Activated CD4-positive, alpha-beta T cell treated with anti-CD3 and anti-CD28 coated beads, Interleukin-2, amount 50 U/mL, for 1 hour (primary cell): ENCODE measurements at places on chromosomes 3 and 15.
A peak's percentile ranks its signal among the peaks of the same experiment; 100 is the strongest.

DNA sequence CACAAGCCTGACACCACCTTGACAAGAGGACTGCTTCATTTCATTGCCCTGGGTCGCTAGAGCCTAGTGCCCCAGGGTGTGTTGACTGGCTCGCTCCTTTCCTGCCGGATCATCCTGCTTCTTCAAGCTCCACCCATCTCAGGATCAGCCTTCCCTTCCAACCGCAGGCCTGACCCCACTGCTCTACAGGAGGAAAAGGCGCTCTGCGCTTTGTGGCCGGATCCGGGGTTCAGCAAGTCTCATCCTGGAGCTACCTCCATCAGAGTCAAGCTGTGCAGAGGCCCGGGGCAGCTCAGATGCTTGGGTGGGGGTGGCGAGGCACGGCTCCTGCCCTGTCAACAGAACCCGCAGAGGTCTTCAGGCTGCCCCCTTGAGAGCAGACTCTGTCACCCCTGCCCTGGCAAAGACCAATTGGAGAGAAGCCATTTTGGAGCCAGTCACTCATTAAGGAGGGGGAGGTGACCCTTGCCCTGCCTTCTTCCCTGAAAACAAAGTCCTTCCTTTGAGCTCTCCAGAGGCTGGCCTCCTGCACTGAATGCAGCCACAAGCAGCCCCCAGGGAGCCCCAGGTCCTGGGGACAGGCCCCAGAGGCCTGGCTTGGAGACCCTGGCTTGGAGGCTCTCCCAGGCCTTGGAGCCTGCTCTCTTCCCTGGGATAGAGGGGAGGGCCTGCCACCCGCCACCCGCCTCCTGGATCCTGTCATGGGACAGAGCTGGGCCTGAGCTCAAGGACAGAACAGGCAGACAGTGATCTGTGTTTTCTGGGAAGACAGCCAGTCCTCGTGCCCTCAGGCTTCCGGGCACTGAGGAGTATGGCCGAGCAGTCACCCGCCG lies 80.3 kb downstream of the CPN2 start:
- DNase-seq: no peak

DNA sequence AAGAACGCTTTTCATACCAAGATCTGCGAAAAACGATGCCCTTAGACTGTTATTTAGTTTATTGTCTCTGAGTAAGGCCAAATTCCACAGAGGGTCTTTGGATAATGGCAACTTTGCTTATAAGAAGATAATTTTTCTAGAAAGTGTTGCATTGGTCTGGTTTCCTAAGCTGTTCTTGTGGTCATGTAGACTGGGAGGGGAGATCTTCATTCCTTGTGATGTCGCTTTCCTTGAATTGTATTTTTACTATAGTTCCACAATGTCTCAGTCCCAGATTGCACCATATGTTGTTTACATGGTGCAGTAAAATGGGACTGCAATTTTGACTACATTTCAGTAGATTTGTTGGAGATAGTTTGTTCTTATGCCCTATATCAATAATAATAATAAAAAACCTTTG lies 28.8 kb upstream of the ST3GAL6 start:
- no peak for DNase-seq

GRCh38 chr3:69612791-69613190 lies 126.5 kb upstream of the MITF start:
- DNase-seq: no peak

- DNase-seq: no peak
These were observed 45.0 kb downstream of the MYO5A start for GRCh38 chr15:52483707-52484106.

DNA sequence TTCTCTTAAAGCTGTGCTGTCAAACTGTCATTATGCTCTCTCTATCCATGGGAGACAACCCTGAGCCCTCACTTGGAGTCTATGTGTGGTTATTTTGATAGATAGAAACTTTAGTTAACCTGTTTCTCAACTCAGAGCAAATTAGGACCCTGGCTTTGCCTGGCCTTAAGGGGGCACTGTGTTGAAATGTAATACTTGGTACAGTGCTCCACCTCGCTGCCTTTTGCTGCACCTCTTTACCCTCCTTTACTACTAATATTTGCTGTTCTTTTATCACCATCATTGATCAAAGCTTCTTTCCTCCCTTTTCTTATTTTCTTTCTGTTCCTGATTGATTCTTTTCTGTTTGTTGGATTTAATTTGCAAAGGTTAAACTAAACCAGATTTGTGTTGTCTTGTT lies 34.3 kb downstream of the STT3B start:
- DNase-seq: no peak

GRCh38 chr3:182692021-182692420 lies 101.3 kb upstream of the ATP11B start:
- DNase-seq: no peak

- no peak for DNase-seq
These were observed 127.7 kb downstream of the XXYLT1 start for GRCh38 chr3:195143221-195143620.

- DNase-seq: no peak
These were observed 186.2 kb downstream of the XXYLT1 start for GRCh38 chr3:195084746-195085145.

DNA sequence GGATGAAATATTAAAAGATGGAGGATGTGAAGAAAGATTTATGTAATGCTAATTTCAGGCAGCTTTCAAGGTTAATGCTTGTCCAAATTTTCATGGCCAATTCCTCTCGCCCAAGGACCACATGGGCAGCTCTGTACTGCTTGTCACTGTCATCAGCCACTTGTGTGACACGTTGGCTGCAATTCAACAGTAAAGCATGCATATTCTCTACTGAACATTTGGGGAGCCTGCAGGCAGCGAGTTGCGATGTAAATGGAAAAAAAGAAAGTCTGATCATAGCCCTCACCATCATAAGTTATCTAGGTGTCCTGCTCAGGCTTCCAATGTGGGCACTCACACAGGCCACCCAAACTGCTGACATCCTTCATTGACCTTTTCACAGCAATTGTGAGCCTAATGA lies 1026.8 kb upstream of the NR2F2 start:
- DNase-seq: no peak

- no peak for DNase-seq
These were observed 18.0 kb downstream of the MTMR10 start for GRCh38 chr15:30973379-30973778.

GRCh38 chr15:68770216-68770615 lies 50.5 kb downstream of the ANP32A start:
- no peak for DNase-seq

DNA sequence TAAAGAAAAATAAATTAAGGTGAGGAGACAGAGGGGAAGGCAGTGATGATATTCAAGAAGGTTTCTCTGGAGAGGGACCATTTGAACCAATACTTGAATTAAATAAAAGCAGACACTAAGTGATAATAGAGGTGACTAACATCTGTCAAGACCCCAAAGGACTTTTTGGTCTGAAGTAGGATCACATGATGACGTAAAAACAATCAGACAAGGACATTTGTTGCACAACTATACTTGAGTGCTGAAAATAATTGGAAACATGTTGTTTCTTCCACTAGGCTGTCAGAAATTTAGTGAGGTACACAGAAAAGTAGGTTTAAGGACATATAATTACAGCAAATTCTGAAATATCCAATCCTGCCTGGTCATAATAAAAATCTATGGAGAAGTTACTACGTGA lies 179.5 kb downstream of the WNT5A start:
- DNase-seq: no peak

GRCh38 chr3:3258281-3258680 lies 78.8 kb upstream of the CRBN start:
- no peak for DNase-seq

- no peak for DNase-seq
These were observed 25.8 kb upstream of the PIAS1 start for GRCh38 chr15:68028137-68028887.

DNA sequence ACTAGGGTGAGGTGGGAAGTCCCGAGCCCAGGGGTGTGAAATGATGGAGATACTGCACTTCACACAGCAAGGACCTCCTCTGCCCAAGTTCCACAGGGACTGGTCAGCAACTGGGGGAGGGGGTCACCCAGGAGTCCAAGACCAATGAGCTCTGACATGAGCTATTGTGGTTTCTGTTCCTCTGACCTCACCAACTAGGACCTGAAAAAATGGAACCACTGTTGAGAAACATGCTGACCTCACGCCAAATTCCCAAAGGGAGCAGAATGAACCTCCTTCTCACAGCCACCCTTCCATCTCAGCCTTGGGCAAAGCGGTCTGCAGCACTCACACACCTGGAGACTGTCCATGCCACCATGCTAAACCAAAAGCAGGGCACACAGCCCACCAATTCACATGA lies 69.3 kb downstream of the LRIG1 start:
- DNase-seq: no peak

GRCh38 chr15:95511671-95512070 lies 818.8 kb upstream of the NR2F2 start:
- no peak for DNase-seq

DNA sequence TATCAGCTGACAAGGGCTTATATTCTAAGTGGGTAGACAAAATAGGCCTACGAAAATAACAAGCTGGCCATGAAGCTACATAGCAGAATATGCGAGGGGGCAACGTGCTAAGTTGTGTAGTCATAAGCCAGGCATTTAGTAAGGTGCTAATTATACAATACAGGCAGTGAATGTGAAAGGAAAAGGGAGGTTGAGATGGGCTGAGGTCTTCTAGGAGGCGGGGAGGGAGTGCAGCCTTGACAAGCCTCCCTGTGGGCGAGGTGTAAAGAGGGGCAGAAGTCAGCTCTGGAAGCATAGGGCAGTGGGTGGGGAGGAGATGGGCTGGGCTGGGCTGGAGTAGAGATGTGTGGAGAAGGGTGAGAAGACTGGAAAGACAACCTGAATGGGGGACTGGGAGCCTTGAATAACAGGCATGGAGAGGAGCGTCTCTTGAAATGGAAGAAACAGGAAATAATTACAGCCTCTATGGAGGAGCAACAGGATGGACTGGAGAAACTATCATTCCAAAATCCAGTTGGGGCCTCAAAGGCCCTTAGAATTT lies 1.2 kb downstream of the TIGIT start:
- DNase-seq: no peak

GRCh38 chr3:189621948-189622603 lies 9.1 kb upstream of the TP63 start:
- no peak for DNase-seq

DNA sequence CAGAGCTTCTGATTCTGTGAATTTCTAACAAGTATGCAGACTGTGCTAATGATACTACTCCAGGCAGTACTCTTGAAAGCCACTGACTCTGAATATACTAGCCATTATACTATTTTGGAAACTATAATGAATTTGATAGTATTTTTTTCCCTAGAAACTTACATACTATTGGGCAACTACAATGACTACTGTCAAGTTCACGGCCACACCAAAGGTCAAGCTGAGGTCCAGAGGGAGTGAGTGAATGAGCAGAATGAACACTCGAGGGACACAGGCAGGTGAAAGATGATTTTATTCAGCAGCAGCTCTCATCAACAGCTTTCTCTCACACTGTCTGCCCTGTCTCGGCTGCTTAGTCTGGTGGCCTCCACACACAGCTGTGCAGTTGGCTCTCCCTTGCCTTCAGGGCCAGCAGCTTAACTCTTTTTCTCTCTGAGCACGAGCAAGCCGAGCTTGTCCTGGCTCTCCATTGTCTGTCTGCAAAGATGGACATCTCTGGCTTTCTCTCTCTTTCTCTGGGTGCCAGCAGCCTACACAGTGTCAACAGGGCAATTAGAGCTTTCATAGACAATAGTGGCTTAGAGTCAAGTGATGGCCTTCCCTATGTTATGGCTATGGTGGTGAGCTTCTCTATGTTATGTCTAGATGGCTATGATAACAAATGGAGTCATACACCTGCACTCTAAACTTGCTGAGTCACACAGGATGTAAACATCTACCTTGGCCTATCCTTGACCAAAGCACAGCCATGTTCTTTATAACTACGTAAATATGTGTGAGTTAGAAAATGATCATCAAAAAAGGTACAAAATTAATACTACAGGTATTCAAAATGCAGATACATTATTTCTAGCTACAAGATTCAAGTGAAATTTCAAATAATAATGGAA lies 362.4 kb downstream of the CGGBP1 start:
- DNase-seq: no peak

- DNase-seq: no peak
These were observed 225.9 kb downstream of the ITPR1 start for GRCh38 chr3:4719046-4719501.

DNA sequence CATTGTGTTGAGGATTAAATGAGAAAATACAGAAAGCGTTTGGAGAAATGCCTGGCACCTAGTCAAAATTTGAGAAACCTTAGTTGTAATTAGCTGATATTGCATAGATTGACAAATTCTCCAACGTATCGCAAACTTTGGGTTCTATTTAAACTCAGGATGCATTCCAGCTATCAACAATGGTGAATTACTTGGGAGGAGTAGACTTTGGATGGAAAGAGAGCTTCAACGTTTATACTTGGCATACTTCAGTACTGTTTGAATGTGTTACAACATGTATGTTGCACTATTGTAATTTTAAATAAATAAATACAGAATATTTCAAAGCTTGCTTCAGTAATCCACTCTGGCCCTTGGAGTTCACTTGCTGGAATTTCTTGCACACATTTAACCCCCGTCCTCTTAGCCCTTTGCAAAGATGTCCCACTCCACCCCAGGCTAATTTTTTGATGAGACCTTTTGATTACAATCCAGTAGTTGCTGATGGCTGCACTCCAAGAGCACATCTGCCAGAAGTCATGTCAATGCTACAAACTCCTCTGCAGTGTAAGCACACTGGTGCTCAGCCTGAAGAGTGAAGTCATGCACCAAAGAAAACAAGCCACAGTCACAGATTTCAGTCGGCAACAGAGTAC lies 4.7 kb upstream of the DIS3L start:
- no peak for DNase-seq

- no peak for DNase-seq
These were observed 228.3 kb upstream of the GBE1 start for GRCh38 chr3:81989758-81990157.

- DNase-seq: no peak
These were observed 570.6 kb upstream of the UBE2E2 start for GRCh38 chr3:22632536-22632935.

GRCh38 chr3:74267131-74267530 lies 347.3 kb downstream of the CNTN3 start:
- no peak for DNase-seq

- no peak for DNase-seq
These were observed 204.1 kb downstream of the CADM2 start for GRCh38 chr3:85162905-85163304.

- no peak for DNase-seq
These were observed 157.5 kb downstream of the MEGF11 start for GRCh38 chr15:66095871-66096687.

- DNase-seq: peak; percentile 44
These were observed at the start of gene TMEM44 for GRCh38 chr3:194633349-194634004. TMEM44 (minus strand) TSS chr3:194633419; CDS start chr3:194633215, 204 bp downstream.

GRCh38 chr3:46335541-46335940 lies 18.4 kb upstream of the CCR2 start:
- DNase-seq: no peak

DNA sequence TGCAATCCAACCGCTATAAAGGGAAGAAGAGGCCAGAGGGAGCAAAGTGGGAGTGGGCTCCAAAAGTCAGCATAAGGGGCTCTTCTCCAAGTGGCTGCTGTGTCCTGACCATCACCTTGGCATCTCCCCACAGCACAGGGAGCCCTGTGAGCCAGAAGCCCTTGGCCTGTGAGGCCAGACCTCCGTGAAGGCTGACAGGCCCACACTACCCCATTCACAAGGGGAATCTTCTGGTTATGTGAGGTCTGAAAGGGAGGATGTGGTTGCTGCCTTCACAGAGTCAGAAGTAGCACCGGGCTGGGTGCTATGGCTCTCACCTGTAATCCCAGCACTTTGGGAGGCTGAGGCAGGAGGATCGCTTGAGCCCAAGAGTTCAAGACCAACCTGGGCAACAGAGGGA lies 2.6 kb upstream of the ULK3 start:
- no peak for DNase-seq
